Dermis microvascular lymphatic vessel endothelial cell (primary cell): ENCODE measurements at places on chromosomes 12 and 14. TPM values are rescaled to one million over a fixed set of nuclear protein-coding genes. Genes with fewer than 3 reads are reported as not detected.
A peak's percentile ranks its signal among the peaks of the same experiment; 100 is the strongest.

DDN gene
- total RNA-seq: under 0.01 and 0.13 TPM in 2 replicates

GRCh38 chr14:30214461-30215090, 286.9 kb upstream of the PRKD1 start:
- DNase-seq: peak; percentile 69

DNA sequence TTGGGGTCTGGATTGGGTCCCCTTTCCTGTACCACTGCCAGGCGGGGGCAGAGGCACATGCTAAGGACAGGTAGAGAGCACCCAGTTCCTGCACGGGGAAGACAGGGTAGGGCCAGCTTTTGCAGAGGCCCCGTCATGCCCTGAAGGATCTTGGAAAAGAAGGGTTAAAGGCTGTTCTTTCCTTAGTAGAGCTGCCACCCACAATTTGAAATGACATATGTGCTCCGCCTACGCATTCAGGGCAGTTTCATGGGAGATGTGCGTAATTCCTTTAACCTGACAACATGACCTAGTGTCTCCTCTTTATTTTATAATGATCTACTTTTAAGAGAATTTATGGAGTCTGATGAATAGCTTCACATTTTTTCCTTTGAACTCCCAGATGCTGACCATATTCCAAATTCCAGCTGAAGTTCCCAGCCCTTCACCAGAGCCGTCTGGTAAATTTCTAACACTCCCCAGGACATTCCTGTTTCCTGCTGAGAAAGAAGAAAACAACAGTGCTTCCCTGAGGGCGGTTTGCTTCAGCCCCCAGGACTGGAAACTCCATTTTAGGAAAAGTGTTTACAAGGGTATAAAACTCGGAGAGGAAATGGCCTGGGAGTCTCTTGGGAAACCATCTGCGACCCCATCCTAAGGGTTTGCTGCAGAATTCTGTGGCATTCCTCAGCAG, 58.9 kb upstream of the PLEKHG3 start:
- DNase-seq: no peak

CDK17 gene
- 99.9 and 131 TPM in 2 replicates for total RNA-seq

GPR65 gene
- 0.13 TPM in 2 replicates for total RNA-seq

GRCh38 chr12:12717586-12718380, 615 bp downstream of the CDKN1B start:
- DNase-seq: no peak

GRCh38 chr14:91253795-91254323, 9.4 kb upstream of the GPR68 start:
- DNase-seq: no peak

DNA sequence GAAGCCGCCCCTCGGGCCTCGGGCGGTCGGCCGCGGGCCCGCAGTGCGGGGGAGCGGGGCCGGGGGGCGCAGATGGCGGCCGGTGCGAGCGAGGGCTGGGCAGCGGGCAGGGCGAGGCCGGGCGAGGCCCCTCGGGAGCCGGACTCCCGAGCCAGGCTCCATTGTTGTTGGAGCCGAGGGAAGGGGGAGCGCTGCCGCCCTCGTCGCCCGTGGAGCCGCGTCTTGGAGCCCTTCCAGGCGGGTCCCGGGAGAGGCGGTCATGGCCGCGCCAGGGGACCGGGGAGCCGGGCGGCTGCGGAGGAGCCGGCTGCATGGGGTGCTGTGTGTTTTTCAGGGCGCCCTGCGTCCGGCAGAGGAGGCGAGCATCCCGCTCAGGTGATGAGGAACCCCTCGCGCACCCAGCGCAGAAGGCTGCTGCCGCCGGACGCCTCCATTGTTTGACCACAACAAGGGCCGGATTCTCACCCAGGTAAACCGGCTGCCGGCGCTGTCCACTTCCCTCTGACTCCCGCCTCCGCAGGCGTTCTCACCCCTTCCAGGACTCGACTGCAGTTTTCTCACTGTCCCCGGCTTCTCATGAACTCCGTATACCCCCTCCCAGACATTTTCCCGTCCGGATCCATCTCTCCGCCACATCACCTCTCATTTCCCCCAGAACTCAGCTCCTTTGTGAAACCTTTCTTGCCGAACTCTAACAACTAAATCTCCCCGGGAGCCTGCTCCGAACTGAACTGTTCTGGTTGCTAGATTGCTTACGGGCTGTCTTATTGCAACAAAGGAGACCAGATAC, 732 bp downstream of the ZNF664 start:
- peak; percentile 51 for DNase-seq

GYS2 gene
- total RNA-seq: not detected in 2 replicates

GRCh38 chr12:26643532-26644315, 189.3 kb downstream of the ITPR2 start:
- DNase-seq: no peak

TSPAN8 gene
- total RNA-seq: not detected in 2 replicates

KIF5A gene
- total RNA-seq: under 0.01 TPM in 2 replicates

DNAH10 gene
- total RNA-seq: under 0.01 TPM in 2 replicates

TROAP gene
- total RNA-seq: 5.1 and 9.6 TPM in 2 replicates

OTUB2 gene
- 0.64 and 0.89 TPM in 2 replicates for total RNA-seq

HHIPL1 gene
- 1.4 and 2.3 TPM in 2 replicates for total RNA-seq

- DNase-seq: no peak
Observed at GRCh38 chr12:92370828-92371227, 225.2 kb upstream of the BTG1 start.

MAP1LC3B2 gene
- 0.13 and 0.63 TPM in 2 replicates for total RNA-seq

- DNase-seq: peak; percentile 85
Observed at GRCh38 chr14:20469890-20470602, 840 bp downstream of the PNP start.

GRCh38 chr14:69183735-69184134, 7.6 kb upstream of the EXD2 start:
- DNase-seq: no peak

- peak; percentile 20 for DNase-seq
Observed at GRCh38 chr12:108457006-108457733, 57.9 kb upstream of the FICD start.

TMTC1 gene
- total RNA-seq: 0.77 and 6.3 TPM in 2 replicates

DNA sequence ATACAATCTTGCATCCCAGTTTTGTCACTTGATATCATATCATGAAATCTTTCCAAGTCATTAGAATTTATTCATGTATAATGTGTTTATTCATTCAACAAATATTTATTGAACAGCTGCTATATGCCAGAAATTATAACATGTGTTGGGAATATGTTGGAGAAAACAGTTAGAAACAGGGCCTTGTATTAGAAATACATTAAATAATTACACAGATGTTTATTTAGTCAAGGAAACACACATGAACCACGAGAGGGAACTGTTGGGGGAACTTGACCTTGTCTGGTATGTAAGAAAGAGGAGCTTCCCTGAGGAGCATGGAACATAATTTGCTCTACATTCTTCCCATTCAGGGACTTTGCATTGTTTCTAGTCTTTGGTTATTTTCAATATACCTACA, 191.7 kb upstream of the FRMD6 start:
- no peak for DNase-seq

- no peak for DNase-seq
Observed at GRCh38 chr12:1939331-1939730, 20.9 kb upstream of the CACNA2D4 start.

DNA sequence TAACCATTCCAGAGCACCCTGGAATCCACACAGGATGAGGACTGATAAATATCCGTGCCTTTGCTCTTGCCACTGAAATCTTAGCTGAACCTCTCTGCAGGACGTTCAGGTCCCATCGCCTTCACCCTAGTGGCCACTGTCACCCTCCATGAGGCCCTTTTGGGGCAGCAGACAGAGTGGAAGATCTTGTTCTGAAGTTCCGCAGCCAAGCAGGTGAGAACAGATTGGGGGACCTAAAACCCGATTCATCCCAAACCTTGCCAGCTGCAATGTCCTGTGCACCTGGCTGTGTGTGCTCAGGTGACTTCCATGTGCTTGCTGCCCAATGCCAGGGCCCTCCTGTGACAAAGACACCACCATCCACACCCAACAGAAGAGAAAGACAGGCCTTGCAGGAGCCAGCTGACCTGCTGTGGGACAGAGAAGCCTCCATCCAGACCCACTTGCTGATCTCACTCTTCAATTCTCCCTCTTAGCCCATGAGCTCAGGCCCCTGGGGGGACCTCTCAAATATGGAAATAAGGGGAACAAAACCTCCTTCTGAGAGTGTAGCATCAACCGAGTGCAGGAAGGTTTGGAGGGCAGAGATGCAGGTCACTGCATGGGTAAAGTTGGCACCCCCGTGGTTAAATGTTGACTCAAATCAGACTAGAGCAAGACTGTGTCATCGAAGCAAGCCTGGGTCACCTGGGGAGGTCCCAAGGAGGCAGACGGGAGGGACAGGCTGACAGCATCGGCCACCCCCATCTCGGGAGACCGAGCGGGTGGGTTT, 308.7 kb upstream of the DIO3 start:
- DNase-seq: no peak

GRCh38 chr12:25365340-25365730, 114.6 kb upstream of the KRAS start:
- no peak for DNase-seq
